ENCODE measurements at places on chromosomes 3 and 15.

DNA sequence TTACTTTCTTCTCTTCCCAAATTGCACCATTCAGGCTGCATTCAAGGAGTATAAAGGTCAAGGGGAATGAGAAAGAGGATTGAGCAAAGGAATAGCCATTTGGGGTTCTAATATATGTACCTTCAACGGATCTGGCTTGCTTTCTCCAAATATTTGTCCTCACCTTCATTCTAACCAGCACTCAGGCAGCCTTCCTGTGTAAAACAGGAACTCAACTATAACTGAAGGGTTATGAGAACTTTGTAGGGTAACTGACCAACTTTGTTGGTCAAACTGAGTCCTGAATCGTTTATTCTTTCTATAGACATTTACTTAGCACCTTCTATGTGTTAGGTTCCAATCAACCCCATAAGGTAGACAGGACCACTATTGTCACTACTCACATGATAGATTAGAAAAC is 5.1 kb upstream of the CPOX start:
- DNase-seq, result no peak

GRCh38 chr3:197041875-197042488 is 12.4 kb upstream of the MELTF start:
- DNase-seq, result no peak

GRCh38 chr3:73213896-73214295 is 152.4 kb downstream of the EBLN2 start:
- DNase-seq, result no peak

DNA sequence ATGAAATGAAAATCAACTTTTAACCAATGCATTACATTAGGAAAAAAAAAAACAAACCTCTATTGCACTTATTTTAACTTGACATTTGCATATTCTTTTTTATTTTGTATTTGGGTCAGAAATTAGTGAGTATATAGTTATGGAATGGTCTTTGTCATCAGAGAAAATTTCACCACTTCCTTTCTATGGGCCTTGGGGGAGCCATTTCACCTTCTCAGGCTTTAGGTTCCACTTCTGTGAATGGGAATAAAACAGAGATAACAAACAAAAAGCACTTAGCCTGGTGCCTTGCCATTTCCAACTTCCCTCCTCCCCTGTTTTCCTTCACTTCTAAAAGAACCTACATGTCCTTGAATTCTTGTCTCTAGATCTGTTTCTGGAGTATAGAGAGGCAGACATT is 168.0 kb upstream of the STT3B start:
- no peak for DNase-seq

DNA sequence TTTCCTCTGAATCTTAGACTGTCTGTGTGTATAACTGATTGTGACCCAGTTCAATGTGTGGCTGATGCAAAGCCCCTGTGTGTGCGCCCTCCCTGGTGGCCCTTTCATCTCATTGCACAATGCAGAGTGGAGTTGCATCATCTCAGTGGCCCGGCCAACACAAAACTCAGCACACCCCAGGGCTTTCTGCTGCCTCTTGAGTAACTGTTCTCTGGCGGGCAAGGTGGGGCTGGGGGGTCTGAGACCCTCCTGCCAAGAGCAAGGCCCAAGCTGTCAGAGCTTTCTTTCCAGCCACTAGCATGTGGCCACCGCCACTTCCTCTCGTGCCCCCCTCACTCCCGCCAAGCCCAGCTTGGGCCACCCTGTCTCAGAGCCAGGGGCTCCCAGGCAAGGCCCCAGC is 80.7 kb upstream of the ALDH1L1 start:
- DNase-seq, result no peak

GRCh38 chr3:122097141-122097540 is 42.0 kb downstream of the CD86 start:
- no peak for DNase-seq

DNA sequence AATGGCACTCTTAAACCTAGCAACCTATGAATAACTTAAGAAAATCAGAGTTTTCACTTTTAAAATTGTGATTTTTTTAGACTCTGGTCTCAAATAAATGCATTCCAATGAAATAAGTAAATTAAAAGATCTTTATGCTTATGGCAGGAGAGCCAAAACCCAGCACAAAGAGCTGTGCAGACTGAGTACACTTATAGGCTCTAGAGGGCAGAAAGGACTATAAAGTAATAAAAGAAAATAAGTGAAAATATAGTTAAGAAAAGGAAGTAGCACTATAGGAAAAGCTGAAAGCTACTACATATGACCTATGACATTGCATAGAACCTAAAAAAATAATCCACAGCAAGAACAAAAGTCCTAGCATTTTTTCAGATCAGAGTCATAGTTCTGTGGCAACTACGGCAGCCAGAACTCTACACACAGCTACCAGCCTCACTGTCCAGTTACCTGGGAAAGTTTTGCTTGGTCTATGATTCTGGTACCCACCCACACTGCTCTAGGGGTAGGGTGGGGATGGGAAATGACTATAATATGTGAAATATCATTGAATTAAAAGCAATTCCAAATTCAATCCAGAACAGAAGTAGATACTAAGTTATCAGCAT is 30.5 kb downstream of the CLASP2 start:
- DNase-seq, result no peak

- no peak for DNase-seq
These were observed 25.5 kb downstream of the FAN1 start for GRCh38 chr15:30929064-30929669.

GRCh38 chr15:42138968-42139386 is 17.5 kb downstream of the PLA2G4F start:
- DNase-seq, result no peak

- no peak for DNase-seq
These were observed 39.9 kb upstream of the TNFSF10 start for GRCh38 chr3:172562871-172563865.

GRCh38 chr3:56782215-56782614 is 19.5 kb downstream of the ARHGEF3 start:
- DNase-seq, result no peak

- no peak for DNase-seq
These were observed 97.1 kb downstream of the STRIT1 start for GRCh38 chr3:155196131-155197021.
